ENCODE measurements at places on chromosomes 12 and 14.

- DNase-seq, result no peak
These were observed 24.0 kb downstream of the TMEM132C start for GRCh38 chr12:128290938-128291337.

DNA sequence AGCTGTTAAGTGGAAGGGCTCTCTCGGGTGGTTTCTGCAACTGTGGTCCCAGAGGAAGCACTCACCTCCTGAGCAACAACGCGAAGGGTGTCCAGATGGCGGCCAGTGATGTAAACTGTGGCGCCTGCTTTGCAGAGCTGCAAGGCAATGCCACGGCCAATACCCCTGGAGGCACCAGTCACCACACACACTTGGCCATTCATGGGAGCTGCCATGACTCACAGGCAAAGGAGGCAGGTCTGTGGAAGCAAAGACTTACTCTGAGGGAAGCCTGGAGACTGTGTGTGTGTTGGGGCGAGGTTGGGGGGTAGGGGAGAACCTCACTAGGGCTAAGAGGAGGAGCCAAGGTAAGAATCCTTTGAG is 707 bp downstream of the DHRS1 start:
- DNase-seq, result peak; percentile 36

DNA sequence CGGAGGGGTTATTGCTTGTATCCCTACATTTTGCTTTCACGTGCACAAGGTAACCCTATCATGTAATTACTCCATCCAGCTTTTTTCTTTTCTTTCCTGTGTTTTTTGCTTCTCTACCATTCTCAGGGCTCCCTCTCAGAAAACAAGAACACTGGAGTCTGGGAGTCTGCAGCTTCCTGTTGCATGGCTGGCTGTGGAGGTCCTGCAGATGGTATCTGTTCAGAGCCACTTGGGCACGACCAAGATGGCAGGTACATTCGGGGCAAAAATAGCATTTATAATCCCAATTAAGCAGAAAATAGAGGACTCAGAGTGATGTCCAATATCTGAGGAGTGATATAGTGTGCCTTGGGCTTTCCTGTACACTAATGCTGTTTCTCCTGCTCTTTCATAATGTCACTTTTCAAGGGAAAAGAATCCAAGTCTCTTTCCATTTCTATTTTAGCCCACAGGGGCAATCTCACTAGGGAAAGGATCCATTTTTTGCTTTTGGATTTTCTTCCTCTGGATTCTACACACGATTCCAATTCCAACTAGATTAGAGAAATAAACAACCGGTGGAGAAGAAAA is 3.2 kb upstream of the NUMB start:
- DNase-seq, result no peak

- DNase-seq, result no peak
These were observed 269.7 kb upstream of the FAR2 start for GRCh38 chr12:28879379-28879778.

DNA sequence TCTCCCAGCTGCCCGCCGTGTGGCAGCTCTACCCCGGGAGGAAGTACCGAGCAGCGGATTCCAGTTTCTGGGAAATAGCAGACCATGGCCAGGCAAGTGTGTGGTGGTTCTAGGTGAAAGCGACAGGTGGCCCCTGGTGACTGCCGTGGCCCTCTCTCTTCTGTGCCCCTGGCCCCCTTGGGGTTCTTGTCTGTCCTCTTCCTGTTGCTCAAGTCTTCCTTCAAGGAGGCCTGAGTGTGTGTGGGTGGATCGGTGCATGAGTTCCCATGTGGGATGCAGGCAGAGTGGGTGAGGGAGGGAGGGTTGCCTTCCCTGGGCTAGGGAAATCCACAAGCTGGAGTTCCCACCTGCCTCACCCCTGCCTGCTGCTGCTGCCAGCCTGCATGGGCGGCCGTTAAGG is 4.6 kb downstream of the TCL1B start:
- DNase-seq, result no peak

DNA sequence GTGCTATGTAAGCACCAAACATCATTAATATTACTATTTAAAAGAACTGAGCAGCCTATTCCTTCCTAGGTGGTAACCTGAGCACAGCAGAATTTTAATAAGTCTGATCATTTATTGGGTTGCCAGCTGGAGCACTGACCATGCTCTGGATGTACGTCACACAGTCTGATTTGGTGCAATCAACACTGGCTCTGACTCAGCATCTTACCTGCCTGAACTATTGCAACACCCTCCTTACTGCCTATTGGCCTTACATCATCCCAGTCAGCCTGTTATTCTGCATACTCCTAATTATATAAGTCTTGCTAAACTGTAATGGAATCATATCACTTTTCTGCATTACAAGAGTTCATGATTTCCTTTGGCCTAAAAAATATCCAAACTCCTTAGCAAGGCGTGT is 149.7 kb downstream of the PTPRO start:
- no peak for DNase-seq

DNA sequence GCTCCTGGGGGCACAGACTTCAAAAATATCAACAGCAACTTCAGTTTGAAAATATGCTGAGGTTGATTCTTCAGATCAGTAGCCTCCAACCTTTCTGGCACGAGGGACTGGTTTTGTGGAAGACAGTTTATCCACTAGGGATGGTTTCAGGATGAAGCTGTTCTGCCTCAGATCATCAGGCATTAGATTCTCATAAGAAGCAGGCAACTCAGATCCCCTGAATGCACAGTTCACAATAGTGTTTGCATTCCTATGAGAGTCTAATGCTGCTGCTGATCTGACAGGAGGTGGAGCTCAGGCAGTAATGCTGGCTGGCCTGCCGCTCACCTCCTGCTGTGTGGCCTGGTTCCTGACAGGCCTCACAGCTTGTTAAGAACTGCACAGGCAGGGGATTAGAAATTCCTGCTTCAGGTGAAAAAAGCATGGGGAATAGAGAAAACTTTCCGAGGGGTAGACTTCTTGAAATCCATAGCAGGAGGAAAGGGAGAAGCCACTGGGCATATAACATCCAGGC is 12.8 kb downstream of the EPYC start:
- no peak for DNase-seq

- DNase-seq, result no peak
These were observed 280.7 kb upstream of the SOX5 start for GRCh38 chr12:24230061-24230701.

GRCh38 chr14:71524320-71524982 is 407.8 kb upstream of the RGS6 start:
- no peak for DNase-seq

GRCh38 chr12:8047842-8048241 is 15.3 kb downstream of the FOXJ2 start:
- DNase-seq, result no peak

DNA sequence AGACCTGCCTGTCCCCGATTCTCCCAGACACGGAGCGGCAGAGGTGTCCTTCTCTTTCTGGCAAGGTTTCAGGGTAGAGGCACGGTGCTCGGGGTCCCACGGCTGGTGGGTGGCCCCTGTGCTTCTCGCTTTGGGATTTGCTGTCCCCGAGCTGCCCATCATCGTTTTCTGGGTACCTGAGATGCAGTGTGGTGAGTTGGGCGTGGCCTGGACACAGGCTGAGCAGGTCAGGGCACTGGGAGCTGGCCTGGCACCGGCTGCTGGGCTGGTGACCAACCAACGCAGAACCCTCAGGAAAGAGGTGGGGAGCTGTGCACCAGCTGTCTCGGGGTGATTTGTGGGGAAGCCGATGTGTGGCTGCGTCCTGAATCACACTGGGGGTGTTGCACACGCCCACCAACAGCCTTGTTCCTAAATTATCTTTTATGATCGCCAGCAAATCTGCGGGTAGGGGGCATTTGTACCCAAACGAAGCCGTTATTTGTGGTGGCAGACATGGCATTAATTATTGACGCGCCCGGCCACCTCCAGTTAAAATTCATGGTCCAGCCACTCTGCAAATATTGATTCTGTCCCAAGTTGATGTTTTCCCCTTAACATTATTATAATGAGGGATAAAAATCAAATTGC is 61.0 kb downstream of the KIF26A start:
- no peak for DNase-seq

DNA sequence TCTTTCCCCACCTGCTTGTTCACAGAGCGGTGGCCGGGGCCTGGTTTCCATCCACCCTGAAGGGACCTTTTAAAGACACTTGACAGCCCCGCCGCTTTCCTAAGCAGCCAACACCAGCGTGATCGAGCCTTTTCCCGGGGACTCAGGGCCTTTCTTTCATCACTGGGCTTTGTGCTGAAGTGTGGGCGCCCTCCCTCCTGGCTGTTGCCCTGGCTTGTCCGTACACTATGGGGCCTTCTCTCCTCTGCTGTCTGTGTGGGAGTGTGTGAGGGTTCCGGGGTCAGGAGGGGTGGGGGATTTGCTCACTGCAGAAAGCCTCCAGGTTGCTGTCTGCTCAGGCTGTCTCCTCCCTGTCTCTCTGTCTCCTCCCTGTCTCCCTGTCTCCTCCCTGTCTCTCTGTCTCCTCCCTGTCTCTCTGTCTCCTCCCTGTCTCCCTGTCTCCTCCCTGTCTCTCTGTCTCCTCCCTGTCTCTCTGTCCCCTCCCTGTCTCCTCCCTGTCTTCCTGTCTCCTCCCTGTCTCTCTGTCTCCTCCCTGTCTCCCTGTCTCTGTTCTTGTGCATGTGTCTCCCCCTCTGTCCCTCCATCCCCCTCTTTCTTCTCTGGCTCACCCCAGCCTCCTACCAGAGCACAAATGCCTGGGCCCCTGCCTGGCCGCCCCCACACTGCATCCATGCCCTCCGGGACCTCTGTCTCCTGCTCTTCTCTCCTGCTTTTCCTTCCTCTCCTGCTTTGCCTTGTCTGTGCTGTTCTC is 64.7 kb downstream of the CCDC92 start:
- DNase-seq, result no peak

DNA sequence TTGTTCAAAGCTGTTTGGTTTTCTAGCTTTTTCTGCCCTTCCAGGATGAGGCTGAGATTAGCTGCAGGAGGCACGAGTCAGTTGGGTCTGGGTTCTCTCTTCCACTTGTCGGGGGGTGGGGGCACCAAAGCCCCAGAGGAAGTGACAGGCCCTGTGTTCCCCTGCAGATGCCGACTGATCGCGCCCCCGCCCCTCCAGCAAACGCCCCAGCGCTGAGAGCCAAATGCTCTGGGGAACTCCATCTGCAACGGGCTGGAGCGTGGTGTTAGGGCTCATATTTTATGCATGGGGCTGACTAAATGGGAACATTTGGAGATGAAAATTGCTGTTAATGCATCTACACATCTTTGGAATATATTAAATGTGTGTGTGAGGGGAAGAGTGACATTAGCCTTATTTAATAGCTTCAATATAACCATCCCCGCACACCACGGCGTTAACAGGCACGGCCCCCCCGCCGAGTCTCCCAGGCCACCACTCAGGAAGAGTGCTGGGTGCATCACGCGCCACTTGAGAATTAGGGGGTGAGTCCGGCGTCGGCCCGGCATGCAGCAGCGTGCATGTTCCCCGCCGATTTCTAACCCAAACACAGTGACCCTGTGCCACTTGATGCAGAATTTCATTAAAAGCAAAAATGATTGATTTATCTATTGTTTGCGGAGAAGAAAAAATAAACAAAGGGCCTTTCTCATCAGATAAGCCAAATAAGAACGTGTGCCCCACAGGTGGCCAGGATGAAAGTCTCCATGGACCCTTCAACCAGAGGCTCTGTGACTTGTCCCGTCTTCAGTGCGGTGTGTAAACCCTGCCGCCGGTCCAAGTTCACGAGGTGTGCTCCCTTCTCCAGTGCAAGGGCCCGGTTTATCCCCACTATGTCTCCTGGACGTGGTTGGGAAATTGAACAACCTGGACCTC is 165.0 kb upstream of the RTL1 start:
- DNase-seq, result no peak

DNA sequence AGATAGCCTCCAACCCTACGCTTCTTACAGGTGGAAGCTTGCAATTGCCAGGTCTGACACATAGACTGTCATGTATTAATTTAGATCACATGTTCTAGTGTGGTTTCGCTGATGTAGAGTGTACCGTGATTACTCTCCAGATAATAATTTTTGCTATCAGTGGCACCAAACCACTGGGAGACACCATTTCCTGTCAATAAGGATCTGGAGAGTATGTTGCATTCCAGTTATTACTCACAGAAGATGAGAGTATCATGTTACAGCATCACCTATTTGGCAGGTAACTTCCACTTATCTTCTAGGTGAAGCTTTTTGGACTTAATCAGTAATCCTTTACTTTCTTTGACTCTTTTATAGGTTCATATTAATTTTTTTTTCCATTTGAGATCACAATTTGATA is 147.2 kb downstream of the HELB start:
- DNase-seq, result no peak

DNA sequence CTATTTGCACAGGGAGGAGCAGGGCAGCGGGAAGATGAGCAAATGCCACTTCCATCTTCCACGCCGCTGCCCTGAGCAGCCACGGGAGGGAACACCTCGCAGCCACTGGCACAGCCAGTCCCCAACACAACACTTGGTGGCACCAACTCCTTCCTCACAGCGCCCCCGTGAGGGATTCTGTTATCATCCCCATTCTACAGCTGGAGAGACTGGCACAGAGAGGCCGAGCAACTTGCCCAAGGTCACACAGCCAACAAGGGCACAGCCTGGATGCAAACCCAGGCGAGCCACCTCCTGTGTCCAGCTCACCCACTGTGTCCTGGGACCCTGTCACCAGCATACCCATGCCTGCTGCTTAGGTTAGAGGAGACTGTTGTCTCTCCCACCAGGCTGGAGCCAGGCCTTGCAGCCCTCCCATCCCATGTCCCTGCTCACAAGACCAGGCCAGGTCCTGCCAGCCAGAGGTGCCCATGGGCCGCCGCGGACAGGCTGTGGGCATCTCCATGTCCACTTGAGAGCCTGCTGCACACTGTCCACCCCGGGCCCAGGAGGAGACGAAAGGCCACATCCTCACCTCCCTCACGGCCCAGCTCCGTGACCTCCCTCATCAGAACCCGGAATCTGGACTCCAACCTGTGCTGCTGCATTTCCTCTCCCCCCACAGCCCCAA is 57.0 kb downstream of the NCOR2 start:
- peak; percentile 29 for DNase-seq

- DNase-seq, result peak; percentile 80
These were observed 146.1 kb upstream of the NCOR2 start for GRCh38 chr12:124713436-124714082.

- DNase-seq, result no peak
These were observed 1084.8 kb upstream of the ATXN7L3B start for GRCh38 chr12:73452672-73453469.

DNA sequence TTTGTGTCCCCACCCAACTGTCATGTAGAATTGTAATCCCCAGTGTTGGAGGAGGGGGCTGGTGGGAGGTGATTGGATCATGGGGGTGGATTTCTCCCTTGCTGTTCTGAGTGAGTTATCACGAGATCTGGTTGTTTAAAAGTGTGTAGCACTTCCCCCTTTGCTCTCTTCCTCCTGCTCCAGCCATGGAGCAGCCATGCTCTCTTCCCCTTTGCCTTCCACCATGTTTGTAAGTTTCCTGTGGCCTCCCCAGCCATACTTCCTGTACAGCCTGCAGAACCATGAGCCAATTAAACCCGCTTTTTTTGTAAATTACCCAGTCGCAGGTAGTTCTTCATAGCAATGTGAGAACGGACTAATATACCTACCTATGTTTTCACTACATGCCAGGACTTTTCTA is 2.6 kb upstream of the POC1B start:
- no peak for DNase-seq

DNA sequence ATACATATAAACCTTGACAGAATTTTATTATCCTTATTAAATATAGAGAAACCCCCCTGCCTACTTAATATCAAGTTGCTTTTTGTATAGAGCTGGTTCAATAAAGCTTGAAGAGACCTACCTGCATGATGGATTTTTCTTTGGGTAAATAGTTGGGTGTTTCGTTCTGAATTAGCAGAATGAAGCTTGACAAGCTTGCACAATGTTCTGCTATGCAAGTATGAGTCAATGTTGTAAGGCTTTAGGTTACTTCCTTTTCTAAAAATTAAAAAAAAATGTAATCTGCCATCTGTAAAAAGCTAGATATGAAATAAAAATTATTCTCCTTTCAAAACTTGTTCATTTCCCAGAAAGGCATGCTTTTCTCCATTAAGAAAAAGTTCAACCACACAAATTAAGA is 1662.6 kb upstream of the SEL1L start:
- no peak for DNase-seq
